ENCODE measurements at places on chromosomes 2 and 18. TPM values are rescaled to one million over a fixed set of nuclear protein-coding genes. Genes with fewer than 3 reads are reported as not detected.
A peak's percentile ranks its signal among the peaks of the same experiment; 100 is the strongest.

DNA sequence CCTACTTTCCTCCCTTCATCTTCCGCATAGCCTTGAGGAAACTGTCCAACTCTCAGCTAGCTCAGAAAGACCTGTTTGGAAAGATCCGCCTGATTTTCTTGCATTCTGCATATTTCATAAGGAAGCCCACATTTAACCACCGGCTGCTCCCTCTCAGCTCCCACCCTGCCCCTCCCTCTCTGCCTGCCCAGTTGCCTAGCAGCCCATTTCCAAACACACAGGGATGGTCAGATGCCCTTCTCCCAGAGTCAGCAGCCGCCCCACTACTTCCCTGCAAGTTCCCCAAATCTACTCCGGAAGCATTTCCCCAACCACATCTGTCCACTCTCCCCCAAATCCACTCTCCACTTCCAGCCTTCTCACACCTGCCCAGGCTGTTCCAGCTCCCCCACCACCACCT is 96.0 kb downstream of the TNS1 start:
- DNase-seq: no peak

GRCh38 chr18:38241216-38241615 is 675.6 kb upstream of the CELF4 start:
- DNase-seq: no peak

GRCh38 chr2:218518876-218519275 is 49.3 kb downstream of the USP37 start:
- no peak for DNase-seq

DNA sequence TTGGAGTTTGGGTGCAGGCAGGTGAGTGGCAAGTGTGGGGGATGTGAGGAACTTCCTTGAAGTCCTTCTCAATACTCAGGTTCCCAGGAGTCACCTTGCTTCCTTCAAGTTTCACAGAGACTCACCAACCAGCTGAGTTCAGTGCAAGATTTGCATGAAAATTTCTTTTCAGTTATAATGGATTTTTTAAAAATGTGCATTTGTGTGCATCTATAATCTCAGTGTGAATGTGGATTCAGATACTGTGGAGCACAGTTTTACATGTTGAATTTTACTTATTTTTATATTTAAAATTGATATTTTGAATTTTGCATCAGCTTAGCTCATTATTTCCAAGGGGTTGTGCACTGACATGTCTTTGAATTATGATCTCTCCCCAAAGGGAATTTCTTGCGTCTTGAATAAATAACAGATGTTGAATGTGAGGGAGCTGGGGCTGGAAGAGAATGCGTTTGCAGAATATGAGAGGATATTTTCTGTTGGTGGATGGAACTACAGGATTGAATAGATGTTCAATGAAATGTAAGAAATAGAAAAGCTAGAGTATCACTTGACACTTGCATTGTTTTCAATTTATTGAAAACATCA is 184.3 kb downstream of the RPRM start:
- no peak for DNase-seq

DNA sequence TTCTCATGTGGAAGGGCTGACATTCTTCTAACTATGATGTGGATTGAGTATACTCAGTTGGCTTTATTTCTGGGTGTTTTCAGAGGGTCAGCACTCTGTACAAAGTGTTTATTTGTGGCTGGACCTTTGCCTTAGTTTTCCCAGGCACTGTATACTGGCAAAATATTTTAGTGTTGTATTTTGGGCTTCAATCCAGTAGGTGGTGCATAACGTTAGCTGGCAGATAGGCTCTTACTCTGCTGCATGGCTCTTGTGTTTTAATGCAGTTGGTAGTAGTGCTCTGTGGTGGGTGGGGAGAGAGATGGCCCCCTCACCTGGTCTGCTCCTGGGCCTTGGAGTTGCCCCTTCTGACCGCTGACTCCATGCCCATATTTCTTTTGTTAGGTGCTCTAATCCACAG is 75.6 kb upstream of the REG3A start:
- DNase-seq: no peak

DNA sequence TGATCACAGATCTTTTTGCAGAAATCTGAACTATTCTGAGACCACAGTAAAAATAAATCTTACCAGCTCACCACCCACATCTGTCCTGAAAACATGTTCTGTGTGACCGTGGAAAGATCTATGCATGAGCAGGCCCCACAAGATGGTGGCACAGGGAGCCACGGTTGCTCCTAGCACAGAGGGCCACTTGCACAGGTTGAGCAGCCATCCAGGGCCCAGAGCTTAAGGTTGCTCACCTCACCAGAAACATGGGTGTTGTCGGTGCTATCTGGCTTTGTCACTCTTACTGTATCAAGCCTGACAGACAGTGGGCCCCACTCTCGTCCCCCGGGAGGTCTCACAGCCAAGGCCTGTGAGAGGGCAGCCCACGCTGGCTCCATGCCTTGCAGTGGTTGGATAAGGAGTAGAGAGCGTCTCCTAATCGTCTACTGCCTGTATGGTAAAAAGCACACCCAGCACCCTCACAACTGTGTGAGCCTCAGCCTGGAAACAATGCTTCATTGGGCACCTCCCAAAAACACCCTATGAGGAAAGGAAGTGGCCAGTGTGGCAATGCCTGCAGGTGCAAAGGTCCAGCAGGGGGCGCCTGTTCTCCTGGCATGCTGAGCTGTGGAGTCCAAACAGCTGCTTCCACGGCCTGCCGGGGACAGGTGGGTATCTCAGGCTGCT is 19.6 kb downstream of the TUBB6 start:
- peak; percentile 81 for DNase-seq

Gene DSG4
- not detected for total RNA-seq

Gene MFSD2B
- total RNA-seq: 0.61 TPM

Gene CERKL
- total RNA-seq: 0.23 TPM

Gene CPLX4
- total RNA-seq: not detected

Data from neural crest cell (in vitro differentiated cells).